NCI-H510A (cell line): ENCODE measurements at places on chromosomes 7 and 10.

DNA sequence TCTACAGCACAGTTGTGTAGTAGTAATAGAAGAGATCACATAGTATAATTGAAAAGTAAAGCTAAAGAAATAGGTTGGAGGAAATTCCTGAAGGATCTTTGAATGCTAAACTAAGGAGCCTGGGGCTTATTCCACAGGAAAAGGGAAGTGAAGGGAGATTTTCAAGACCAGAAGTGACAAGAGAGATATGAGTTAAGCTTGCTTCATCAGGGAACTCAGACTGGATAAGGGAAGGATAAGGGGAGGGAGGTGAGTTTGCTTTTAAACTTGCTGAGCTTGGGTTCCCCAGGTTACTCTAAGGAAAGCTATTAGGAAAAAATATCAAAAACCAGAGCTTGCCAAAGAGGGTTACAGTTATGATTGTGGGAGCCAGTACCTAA lies 182.4 kb downstream of the RAPGEF5 start:
- DNase-seq: no peak

DNA sequence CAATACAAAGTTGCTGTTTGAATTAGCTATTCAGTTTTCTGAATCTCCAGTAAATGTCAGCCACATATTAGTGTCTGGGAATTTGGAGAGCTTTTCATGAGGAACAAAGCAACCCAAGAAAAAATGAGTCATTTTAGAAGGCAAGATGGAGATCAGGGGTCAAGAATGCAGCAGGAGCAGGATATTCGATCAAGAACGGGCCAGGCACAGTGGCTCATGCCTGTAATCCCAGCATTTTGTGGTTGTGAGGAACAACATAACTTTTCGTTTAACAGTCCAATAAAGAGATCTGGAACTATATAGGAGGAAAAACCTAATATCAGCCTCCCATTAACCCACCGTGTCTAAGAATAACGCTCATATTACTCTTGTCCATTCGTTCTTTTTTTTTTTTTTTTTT lies 600.5 kb downstream of the MAGI2 start:
- no peak for DNase-seq

GRCh38 chr10:118873091-118873737 lies 118.4 kb upstream of the CACUL1 start:
- no peak for DNase-seq

DNA sequence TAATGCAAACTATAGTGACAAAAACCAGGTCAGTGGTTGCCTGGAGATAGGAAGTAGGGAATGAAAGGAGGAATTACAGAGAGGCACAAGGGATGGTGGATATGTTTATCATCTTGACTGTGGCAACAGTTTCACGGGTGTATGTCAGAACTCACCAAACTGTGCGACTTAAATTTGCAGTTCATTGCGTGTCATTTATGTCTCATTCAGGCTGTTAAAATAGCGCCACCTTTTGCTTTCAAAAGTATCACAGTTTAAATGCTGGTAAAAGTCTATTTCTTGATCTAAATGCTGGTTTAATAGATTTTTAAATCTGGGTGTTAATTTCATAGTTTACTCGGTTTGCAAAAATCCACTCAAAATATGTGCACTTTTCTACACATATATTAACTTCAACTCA lies 51.0 kb downstream of the PTTG1IP2 start:
- no peak for DNase-seq

- no peak for DNase-seq
Observed at GRCh38 chr10:48235501-48235900, 39.0 kb downstream of the FRMPD2 start.

GRCh38 chr7:99120501-99120900 lies 23.4 kb downstream of the SMURF1 start:
- no peak for DNase-seq

DNA sequence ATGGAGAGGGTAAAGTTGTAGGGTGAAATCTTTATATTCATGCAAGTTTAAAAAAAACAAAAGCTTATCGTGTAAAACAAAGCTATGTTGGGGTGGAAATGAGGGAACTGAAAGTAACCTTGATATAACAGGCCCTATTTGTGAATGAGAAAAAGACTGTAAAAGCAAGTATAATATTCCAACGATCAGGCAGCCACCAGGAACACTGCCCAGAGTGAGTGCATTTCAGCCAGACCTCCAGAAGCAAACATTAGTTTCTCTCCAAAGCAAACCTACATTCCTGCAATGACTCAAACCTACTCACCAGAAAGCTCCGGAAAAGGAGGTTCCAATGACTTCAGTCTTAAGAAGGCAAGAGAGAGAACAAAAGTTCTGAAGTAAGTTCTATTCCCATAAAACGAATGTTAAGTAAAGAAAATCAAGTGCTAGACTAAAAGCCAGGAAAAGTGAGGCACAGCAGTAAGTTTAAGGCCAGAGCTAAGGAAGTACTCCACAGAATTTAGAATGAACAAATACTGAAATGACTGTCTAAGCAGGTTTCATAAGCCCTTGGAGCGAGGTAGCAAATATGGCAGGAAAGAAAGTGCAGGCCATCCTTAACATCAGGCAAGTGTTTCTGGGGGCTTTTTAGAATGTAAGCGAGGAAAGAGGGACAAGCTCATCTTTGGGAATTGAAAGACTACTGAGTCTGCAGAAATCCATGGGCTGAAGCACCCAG lies 493.1 kb downstream of the XPNPEP1 start:
- no peak for DNase-seq

- DNase-seq: no peak
Observed at GRCh38 chr10:104099269-104099668, 13.6 kb upstream of the COL17A1 start.

DNA sequence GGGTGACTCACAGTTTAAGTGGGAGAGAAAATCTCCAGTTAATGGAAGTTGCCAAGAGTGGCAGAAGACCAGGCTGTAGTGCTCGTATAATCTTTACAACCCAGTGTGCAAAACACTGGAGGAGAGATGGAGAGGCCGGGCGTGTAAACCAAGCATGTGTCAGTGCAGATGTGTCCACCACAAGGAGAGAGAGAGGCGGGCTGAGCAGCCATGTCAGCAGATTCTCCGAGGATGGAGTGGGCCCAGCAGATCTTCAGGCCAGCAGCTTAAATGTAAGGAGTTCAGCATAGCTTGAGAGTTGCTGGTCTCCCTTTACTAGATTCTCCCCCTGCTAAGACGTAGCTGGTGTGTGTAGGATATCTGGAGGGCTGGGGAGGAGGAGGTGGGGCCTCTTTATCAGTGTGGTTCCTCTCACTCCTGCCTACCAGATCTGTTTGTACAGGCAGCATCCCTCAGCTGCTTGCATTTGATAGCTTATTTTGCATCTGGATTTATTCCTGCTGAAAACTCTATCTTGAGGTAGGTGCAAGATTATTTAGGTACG lies 13.7 kb downstream of the BPGM start:
- no peak for DNase-seq

GRCh38 chr10:15472008-15472407 lies 100.9 kb upstream of the FAM171A1 start:
- DNase-seq: no peak

DNA sequence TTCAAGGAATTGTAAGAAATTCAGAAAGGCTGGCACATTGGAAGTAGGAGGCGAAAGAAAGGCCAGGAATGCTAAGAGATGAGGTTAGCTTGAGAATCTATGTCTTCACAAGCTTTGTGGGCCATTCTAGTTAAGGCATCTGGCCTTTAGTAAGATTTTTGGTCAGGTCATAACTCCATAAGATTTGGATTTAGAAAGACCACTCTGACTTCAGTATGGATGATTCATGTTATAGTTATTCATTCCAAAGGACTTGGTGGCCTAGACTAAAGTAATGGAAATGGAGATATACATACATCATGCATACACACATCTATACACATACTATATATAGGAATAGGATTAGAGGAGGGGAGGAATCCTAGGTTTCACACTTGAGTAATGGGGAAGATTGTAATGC lies 77.5 kb downstream of the SEPTIN7 start:
- no peak for DNase-seq

GRCh38 chr7:44846816-44847508 lies 925 bp downstream of the H2AZ2 start:
- no peak for DNase-seq

DNA sequence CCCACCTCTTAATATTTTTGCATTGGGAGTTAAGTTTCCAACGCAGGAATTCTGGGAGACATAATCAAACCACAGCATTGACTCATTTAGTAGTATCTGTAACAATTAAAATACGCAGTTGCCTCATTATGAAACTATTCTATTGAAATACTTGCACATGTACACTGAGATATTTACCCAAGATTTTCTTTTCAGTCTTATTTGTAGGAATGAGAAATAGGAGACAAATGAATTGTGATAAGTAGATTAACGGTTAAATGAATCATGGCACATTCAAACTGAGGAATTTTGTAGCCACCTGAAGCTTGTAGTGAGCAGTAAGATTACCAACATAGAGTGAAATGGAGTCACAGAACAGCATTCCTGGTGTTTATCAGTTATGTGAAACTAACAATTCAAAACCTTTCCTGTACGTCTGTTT lies 18.1 kb downstream of the RP9 start:
- DNase-seq: no peak

GRCh38 chr7:134636008-134636449 lies 10.6 kb upstream of the BPGM start:
- no peak for DNase-seq
